Airway epithelial cell (primary cell): ENCODE measurements at places on chromosomes 4 and X. TPM values are rescaled to one million over a fixed set of nuclear protein-coding genes. Genes with fewer than 3 reads are reported as not detected.

The UGT2B17 gene
- total RNA-seq: not detected in 2 replicates

The PNMA5 gene
- total RNA-seq: not detected in 2 replicates

The SNCA gene
- 26.2 and 69.8 TPM in 2 replicates for total RNA-seq

The CTAG1B gene
- total RNA-seq: not detected in 2 replicates

The MAGEC3 gene
- not detected in 2 replicates for total RNA-seq

The EDNRA gene
- total RNA-seq: 5.0 and 5.4 TPM in 2 replicates

The MPC1L gene
- total RNA-seq: not detected in 2 replicates

The GPR119 gene
- total RNA-seq: not detected in 2 replicates

The XAGE1B gene
- not detected in 2 replicates for total RNA-seq

The CYLC1 gene
- total RNA-seq: not detected in 2 replicates

The SLC10A4 gene
- not detected in 2 replicates for total RNA-seq

The ATP2B3 gene
- not detected in 2 replicates for total RNA-seq

The ACE2 gene
- 1.6 and 1.9 TPM in 2 replicates for total RNA-seq

The TNMD gene
- not detected in 2 replicates for total RNA-seq

The TDO2 gene
- total RNA-seq: not detected in 2 replicates

The TMEM144 gene
- 2.7 and 5.4 TPM in 2 replicates for total RNA-seq

The CHRNA9 gene
- total RNA-seq: not detected in 2 replicates

The GLOD5 gene
- total RNA-seq: not detected in 2 replicates

The GC gene
- total RNA-seq: not detected in 2 replicates

The PGM2 gene
- 51.9 and 57.3 TPM in 2 replicates for total RNA-seq

The VEGFC gene
- total RNA-seq: 19.2 and 26.8 TPM in 2 replicates

The NRK gene
- total RNA-seq: 0.35 and 1.6 TPM in 2 replicates

The SHROOM2 gene
- 7.9 and 13.0 TPM in 2 replicates for total RNA-seq

The CD40LG gene
- total RNA-seq: not detected in 2 replicates

The NAP1L3 gene
- total RNA-seq: 0.19 TPM in 1 of 2 replicates, not detected in the other

The ATP11C gene
- total RNA-seq: 14.5 and 22.6 TPM in 2 replicates

The RTL9 gene
- 0.09 and 0.42 TPM in 2 replicates for total RNA-seq

The TAPT1 gene
- total RNA-seq: 4.6 and 7.7 TPM in 2 replicates

The PDCL2 gene
- not detected in 2 replicates for total RNA-seq
